GM23248 (cell line): ENCODE measurements at places on chromosomes 7 and 10. TPM values are rescaled to one million over a fixed set of nuclear protein-coding genes. Genes with fewer than 3 reads are reported as not detected.

DNA sequence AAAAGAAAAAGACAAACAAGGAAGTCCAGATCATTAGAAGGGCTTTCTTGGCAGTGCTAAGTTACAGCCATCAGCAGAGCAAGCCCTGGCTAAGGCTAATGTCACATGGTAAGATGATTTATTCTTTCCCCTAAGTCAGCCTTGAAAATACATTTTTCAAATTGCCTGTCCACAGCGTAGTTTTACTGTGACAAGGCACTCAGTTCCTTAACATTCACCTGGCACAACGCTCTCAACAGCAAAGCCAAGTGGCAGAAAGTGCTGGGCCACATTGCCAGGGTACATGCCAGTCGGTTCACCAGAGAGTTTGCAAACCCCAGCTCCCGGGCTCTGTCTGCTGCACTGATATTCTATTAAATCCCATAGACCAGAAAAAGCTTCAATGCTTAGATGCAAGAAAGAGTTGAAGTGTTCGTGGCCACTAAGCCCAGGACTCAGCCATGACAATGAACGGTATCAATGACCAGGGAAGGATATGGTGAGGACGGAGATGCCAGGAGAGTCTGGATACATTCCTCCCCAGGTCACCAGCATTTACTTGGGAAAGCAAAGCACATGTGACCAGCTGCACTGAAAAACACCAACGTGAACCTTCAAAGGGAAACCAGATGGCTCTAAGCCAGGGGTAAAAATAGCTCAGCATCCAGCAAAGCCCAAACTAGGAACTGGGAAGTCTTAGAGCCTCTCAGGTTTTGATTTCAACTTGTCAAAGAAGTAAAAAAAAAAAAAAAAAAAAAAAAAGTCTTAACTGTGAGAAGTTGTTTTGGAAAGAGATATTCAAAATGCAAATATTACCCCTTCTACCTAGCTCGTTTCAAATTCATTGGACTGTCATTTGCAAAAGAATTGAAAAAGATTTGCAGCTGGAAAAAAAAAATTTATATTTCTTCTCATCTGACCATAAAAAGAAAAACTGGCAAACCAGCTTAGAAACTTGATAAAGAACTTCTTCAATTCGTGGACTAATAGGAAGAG, 23.9 kb upstream of the MPP7 start:
- DNase-seq: no peak

DNA sequence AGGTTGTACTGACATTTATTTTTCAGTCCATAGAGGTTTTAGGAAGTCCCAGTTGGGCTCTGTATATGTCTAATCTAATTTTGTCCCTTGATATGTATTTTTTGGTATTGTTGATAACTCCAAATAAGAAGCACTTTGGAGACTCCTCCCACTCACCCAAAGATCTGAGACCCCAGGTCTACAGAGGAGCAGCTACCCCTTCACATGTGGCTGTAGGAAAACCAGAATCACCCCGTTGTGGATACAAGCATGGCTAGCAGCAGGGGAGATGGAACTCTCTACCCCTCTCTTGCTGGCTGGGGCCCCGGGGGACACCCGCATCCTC, 9.4 kb downstream of the HHEX start:
- DNase-seq: no peak

- DNase-seq: peak; percentile 95
Measured at GRCh38 chr7:27178366-27178765, 4.2 kb upstream of the HOXA10 start.

- DNase-seq: peak; percentile 76
Measured at GRCh38 chr7:22572292-22572691, 72.3 kb upstream of the STEAP1B start.

DNA sequence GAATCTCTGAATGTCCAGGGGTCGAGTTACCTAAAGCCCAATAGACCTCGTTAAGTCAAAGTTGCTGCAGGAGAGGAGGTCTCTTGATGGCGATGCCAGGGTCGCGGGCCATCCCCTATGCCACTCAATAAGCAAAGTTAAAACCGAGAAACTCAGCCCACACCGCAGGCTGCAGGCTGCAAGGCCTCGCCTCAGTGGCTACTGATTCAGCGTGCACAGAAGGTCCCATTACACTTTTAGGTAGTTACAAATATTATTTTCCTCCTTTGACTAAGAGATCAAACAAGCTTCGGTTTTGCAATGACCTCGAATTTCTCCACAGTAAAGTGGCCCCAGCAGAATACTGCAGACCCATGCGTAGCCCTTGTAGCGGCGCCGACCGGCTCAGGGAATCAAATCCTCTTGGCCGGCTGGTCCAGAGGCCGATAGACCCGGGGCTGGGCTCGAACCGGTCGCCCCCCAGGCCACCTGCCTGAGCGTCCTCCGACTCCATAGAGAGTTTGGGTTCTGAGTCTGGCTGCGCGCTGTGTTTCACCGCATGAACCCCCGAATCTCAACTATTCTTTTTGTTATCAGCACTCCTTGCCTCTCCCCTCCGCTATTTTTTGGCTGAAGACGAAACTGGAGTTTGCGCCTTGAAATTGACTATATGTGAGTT, 2.3 kb downstream of the C1QL3 start:
- no peak for DNase-seq

DNA sequence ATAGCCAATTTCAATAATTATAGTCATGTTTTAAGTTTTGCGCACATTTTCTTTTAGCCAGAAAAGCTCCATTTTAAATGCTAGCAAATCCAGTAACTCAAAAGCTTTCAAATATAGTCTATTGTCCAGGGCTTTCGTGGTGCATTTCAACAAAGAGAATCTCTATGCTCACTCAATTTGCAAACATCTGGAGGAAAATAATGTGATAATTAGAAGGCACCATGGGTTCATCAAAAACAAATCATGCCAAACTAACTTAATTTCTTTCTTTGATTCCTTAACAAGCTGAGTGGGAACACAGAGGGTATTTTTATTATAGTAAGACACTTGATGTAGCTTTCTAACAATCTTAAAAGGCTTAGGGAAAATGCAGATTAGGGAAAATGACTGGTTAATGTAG, 179.8 kb downstream of the NXPH1 start:
- no peak for DNase-seq

DNA sequence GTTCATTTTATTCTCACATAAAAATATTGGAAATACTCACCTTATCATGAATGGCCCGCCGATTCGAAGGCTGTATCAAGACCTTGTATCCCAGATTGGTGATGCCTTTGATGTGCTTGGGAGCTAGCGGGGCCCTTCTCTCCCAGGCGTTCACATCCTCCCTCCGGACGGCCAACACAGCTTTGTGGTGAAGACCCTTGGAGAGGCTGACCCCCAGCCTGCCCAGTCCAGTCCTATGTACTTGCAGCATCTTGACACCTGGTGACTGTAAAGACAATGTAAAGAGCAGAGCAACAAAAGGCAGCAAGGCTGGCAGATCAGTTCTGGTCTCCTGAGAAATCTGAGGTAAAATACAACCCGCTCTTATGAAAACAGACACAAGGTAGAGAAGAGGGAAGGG, 10.6 kb downstream of the AASS start:
- no peak for DNase-seq

GRCh38 chr10:24163485-24163884, 45.5 kb upstream of the KIAA1217 start:
- DNase-seq: no peak

DNA sequence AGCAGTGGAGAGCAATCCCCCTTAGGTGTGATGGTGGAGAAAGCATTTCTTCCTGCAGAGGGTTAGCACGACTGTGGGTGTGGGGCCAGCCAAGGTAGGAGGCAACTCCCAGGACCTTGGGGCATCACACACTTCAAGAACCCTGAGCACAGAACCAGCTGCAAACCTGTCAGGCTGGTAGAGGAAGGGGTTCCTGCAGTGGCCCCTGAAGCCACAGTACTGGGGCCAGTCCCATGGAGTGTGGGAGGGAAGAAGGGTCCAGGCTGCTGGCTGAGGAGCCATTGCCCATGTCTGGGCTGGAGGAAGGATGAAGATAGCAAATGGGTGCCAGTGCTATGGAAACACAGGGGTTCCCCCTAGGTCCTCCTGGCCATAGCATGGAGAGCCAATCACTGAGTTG, 110.5 kb downstream of the VWC2 start:
- no peak for DNase-seq

DNA sequence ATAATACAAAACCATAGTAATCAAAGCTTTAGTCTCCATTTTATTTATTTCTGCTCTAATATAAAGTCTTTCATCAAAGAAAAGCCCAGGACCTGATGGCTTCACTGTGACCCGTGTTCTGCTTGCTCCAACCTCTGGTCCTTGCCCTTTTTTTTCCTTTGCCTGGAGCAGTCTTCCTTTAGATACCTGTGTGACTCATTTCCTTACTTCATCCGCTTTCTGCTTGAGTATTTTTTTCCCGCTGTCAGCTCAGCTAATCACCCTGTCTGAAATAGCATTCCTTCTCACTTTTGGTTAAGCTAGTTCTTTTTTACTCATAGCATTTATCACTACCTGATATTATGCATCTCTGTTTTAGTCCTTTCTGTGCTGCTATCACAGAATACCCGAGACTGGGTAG, 194.8 kb downstream of the ABCA13 start:
- DNase-seq: no peak

- DNase-seq: peak; percentile 85
Measured at GRCh38 chr10:42753126-42753506, 29.5 kb upstream of the BMS1 start.

- DNase-seq: no peak
Measured at GRCh38 chr7:131222171-131222570, 105.5 kb upstream of the MKLN1 start.

- DNase-seq: no peak
Measured at GRCh38 chr7:45601094-45601493, 26.9 kb downstream of the ADCY1 start.

- no peak for DNase-seq
Measured at GRCh38 chr7:151372612-151373265, 31.1 kb downstream of the NUB1 start.

DNA sequence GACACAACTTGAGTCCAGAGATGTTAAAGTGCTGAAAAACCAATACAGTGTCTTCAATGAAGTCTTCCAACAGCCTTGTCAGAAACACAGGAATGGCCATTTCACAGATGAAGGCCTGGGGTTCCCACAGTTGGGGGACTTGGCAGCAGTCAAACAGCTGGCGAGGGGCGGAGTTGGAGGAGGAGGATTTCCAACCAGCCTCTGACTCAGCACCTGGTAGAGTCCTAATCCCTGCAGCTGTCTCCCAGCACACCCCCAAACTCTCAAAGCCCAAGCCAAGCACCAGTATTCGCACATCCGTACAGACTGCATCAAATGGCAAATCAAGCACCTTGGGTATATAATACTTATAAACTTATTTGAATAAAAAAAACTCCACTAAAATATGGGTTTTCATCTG, 28.0 kb downstream of the CTBP2 start:
- no peak for DNase-seq

- no peak for DNase-seq
Measured at GRCh38 chr7:13259930-13260329, 572.5 kb downstream of the ARL4A start.

DNA sequence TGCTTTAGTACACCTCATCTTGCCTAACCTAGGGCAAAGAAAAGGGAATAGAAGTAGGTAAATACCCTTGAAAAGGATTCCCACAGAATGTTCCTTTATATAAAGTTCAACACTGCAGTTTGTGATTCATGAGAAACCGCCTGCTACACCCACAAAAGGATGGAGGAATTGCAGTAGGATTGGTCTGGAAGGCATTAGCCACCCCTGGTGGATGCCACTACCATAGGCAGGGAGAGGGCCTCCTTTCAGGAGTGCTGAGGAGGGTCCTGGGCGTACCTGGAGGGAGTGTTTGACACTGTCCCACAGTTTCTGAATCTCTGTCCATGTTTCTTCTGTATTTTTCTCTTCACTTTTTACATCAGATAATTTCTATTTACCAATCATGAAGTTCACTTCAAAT, 221.8 kb upstream of the TMEM72 start:
- peak; percentile 44 for DNase-seq

- DNase-seq: no peak
Measured at GRCh38 chr10:125415006-125415633, 254.8 kb upstream of the CTBP2 start.

- no peak for DNase-seq
Measured at GRCh38 chr10:107206833-107207232, 42.3 kb upstream of the SORCS1 start.

GRCh38 chr10:43965918-43966570, 317.4 kb upstream of the ZNF32 start:
- no peak for DNase-seq

GRCh38 chr10:49538381-49539319, at the start of gene ERCC6:
TSS of gene ERCC6 (minus strand) at chr10:49539121.
- peak; percentile 99 for DNase-seq

DNA sequence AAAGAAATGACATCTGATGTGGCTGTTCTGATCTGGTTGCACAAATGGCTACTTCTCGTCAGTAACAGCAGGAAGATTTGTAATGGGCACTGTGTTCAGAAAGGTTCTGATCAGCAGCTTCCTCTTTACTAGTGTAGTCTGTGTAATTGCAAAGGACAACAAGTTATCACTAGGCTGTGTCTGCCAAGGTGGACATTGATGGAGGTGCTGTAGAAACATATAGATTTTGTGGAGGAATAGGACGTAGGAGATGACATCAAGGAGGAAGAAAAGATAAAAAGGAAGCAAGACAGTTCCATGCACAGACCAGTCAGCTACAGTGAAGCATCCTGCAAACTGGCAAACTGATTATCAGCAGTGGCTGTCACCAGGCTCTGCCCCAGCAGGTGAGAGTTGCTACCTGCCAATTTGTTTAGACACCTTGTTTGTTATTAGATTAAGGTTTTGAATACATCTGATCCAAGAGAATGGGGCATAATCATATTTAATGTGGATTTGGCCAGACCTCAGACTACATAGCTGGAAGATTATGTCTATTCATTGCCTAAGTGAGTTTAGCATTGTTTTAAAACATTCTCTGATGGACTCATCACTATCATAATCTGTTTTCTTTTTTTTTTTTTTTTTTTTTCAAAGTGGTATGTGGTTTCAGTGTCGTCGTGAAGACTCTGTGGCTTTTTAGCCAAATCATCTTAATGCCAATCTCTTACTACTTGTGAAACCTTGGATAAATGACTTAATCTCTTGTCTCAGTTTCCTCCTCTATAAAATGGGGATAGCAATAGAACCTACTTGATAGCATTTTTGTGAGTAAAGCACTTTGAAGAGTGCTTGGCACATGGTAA, 417.9 kb upstream of the LRGUK start:
- peak; percentile 37 for DNase-seq

The ZNF804B gene
- total RNA-seq: not detected in 2 replicates

The METTL27 gene
- total RNA-seq: 3.5 and 5.3 TPM in 2 replicates

The NFE2L3 gene
- 0.76 and 1.4 TPM in 2 replicates for total RNA-seq

The COL26A1 gene
- 1.6 TPM in 1 of 2 replicates, not detected in the other for total RNA-seq

The ADCYAP1R1 gene
- not detected in 2 replicates for total RNA-seq

The AKR1C8 gene
- total RNA-seq: not detected in 2 replicates

The SPDYE11 gene
- not detected in 2 replicates for total RNA-seq

The ELMO1 gene
- not detected in 2 replicates for total RNA-seq

The KIF11 gene
- total RNA-seq: 12.5 and 16.2 TPM in 2 replicates
